ENCODE measurements at places on chromosomes 6 and 20.

DNA sequence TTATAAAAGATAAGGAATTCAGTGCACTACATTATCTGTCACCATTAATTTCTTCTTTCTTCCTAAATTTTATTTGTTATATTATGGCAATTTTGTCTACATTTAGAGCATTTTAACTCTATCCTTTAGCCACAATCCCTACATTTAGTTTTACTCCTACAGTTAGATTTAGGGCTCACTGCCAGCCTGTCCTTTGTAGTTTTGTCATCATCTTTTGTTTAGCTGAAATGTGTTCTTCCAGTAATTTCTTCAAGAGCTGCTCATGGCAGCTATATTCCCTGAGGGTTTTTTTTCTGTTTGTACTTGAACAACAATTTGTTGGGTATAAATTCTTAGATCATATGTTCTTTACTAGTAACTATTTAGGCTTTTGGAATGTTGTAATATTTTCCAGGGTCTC, 72.7 kb upstream of the B3GAT2 start:
- no peak for DNase-seq

DNA sequence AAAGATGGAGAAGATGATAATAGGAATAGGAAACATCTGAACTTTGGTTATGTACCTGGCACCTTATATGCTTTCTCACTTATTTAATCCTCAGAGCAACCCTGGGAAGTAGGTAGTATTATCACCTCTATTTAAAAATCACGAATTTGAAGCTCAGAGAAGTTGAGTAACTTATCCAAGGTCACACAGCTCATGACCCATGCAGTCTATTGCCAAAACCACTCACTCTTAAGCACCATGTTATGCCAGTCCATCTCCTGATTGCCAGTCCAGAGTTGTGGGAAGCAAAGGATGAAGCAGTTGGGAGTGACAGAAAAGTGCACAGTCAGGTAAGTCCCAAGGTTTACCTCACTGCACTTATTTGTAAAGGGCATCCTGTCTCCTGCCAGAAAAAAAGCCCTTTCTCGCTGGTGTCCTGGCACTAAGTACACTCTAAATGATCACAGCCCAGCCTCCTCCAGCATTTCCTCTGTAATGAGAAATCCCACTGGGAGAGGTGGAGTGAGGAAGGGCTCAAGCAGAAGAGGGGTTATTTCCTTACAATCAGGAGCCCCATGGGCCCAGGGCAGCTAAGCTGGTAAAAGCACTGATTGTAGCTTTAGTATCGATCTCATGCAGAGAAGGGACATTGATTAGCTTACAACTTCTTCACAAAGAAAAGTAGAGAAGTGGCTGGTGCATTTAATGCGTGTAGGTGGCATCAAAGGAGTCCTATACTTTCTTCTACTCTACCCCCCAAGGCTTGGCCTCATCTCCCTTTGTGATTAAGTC, 21.3 kb upstream of the SCGN start:
- DNase-seq, result no peak

- no peak for DNase-seq
Measured at GRCh38 chr20:39630215-39630908, 668.2 kb downstream of the DHX35 start.

- no peak for DNase-seq
Measured at GRCh38 chr6:21780679-21781078, 187.1 kb downstream of the SOX4 start.

DNA sequence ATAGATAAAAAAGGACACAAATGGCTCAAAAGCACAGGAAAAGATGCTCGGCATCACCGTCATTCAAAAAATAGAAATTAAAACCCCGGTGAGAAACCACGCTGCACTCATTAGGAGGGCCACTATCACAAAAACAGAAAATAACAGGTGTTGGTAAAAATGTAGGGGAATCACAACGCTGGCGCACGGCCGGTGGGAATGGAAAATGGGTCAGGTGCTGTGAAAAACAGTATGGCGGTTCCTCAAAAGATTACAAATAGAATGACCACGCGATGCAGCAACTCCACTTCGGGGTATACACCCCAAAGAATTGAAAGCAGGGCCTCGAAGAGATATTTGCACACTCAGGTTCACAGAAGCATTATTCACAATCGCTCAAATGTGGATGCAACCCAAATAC, 28.3 kb downstream of the NPEPL1 start:
- no peak for DNase-seq
